ENCODE measurements at places on chromosomes 2 and 18. TPM values are rescaled to one million over a fixed set of nuclear protein-coding genes. Genes with fewer than 3 reads are reported as not detected.

The PAIP2B gene
- total RNA-seq, result 0.47 TPM

The IL36B gene
- total RNA-seq, result not detected

The CROCC2 gene
- 0.12 TPM for total RNA-seq

The FOXD4L1 gene
- total RNA-seq, result 0.12 TPM

The GRHL1 gene
- total RNA-seq, result 0.08 TPM

The HMSD gene
- not detected for total RNA-seq

The CTAGE1 gene
- total RNA-seq, result not detected

The C2orf66 gene
- 0.08 TPM for total RNA-seq

The GAD1 gene
- 0.23 TPM for total RNA-seq

The CTNNA2 gene
- total RNA-seq, result not detected

The COBLL1 gene
- 2.2 TPM for total RNA-seq

The ATP6V1C2 gene
- not detected for total RNA-seq

The RBFA gene
- 24.8 TPM for total RNA-seq

The THSD7B gene
- not detected for total RNA-seq

The FBXO41 gene
- 0.23 TPM for total RNA-seq

The MATN3 gene
- total RNA-seq, result 1.1 TPM

The LIMS4 gene
- total RNA-seq, result 1.4 TPM

The MYCN gene
- total RNA-seq, result not detected

The ZNF407 gene
- 12.4 TPM for total RNA-seq

The IL1RN gene
- not detected for total RNA-seq

The APLF gene
- total RNA-seq, result 9.0 TPM

The GPR17 gene
- total RNA-seq, result not detected

The SCYGR4 gene
- not detected for total RNA-seq

The PTPN2 gene
- total RNA-seq, result 36.3 TPM

The RBM43 gene
- total RNA-seq, result 3.9 TPM

The REG1B gene
- total RNA-seq, result not detected

The PRSS56 gene
- total RNA-seq, result not detected

The LRP1B gene
- 0.12 TPM for total RNA-seq

The SERPINB3 gene
- not detected for total RNA-seq

The CELF4 gene
- not detected for total RNA-seq

The PCARE gene
- total RNA-seq, result not detected

The EGR4 gene
- not detected for total RNA-seq

The ANKRD30B gene
- 0.23 TPM for total RNA-seq

Data from smooth muscle cell of the coronary artery (primary cell).